Myometrial cell (primary cell): ENCODE measurements at places on chromosomes 7 and 10. TPM values are rescaled to one million over a fixed set of nuclear protein-coding genes. Genes with fewer than 3 reads are reported as not detected.

Gene FOXP2
- total RNA-seq, result under 0.01 and 0.53 TPM in 2 replicates

Gene TSPAN33
- 1.2 and 2.6 TPM in 2 replicates for total RNA-seq

Gene RELN
- 0.29 and 4.4 TPM in 2 replicates for total RNA-seq

Gene PTPRZ1
- total RNA-seq, result not detected in 2 replicates

Gene PVRIG
- not detected in 2 replicates for total RNA-seq

Gene LYZL2
- total RNA-seq, result not detected in 2 replicates

Gene LRRC4
- total RNA-seq, result not detected in 2 replicates

Gene CTAGE15
- total RNA-seq, result not detected in 2 replicates

Gene OR6B1
- not detected in 2 replicates for total RNA-seq

Gene NPS
- not detected in 2 replicates for total RNA-seq

Gene GIMAP4
- not detected in 2 replicates for total RNA-seq

Gene SEMA3D
- total RNA-seq, result under 0.01 and 0.58 TPM in 2 replicates

Gene EN2
- total RNA-seq, result not detected in 2 replicates

Gene MYOZ1
- 0.53 TPM in 1 of 2 replicates, not detected in the other for total RNA-seq

Gene FAM221A
- total RNA-seq, result 0.58 TPM in 1 of 2 replicates, not detected in the other

Gene CADPS2
- total RNA-seq, result 20.8 and 23.4 TPM in 2 replicates

Gene CYP2C19
- not detected in 2 replicates for total RNA-seq

Gene RNF32
- total RNA-seq, result 0.29 and 2.8 TPM in 2 replicates

Gene SEMA3E
- 0.35 TPM in 1 of 2 replicates, not detected in the other for total RNA-seq

Gene CLRN3
- total RNA-seq, result not detected in 2 replicates

Gene CFAP69
- 1.2 and 3.4 TPM in 2 replicates for total RNA-seq

Gene ALOX5
- total RNA-seq, result not detected in 2 replicates

Gene HMX3
- total RNA-seq, result not detected in 2 replicates

Gene CAV2
- total RNA-seq, result 169 and 192 TPM in 2 replicates

Gene CFTR
- total RNA-seq, result under 0.01 TPM in 1 of 2 replicates, not detected in the other

Gene SLC39A12
- total RNA-seq, result not detected in 2 replicates

Gene PNLIPRP2
- not detected in 2 replicates for total RNA-seq

Gene ACTL6B
- not detected in 2 replicates for total RNA-seq

Gene NPY4R
- total RNA-seq, result not detected in 2 replicates

Gene C10orf105
- not detected in 2 replicates for total RNA-seq

Gene RSPH10B
- not detected in 2 replicates for total RNA-seq

Gene ZWINT
- total RNA-seq, result 24.2 and 36.2 TPM in 2 replicates

Gene HOXA3
- total RNA-seq, result 0.18 TPM in 1 of 2 replicates, not detected in the other

Gene RBM48
- 3.2 and 5.1 TPM in 2 replicates for total RNA-seq

Gene ZNF92
- total RNA-seq, result 2.0 and 3.5 TPM in 2 replicates

Gene ADIRF
- total RNA-seq, result 35.6 and 35.7 TPM in 2 replicates
